ENCODE measurements at places on chromosomes 6 and 20.

DNA sequence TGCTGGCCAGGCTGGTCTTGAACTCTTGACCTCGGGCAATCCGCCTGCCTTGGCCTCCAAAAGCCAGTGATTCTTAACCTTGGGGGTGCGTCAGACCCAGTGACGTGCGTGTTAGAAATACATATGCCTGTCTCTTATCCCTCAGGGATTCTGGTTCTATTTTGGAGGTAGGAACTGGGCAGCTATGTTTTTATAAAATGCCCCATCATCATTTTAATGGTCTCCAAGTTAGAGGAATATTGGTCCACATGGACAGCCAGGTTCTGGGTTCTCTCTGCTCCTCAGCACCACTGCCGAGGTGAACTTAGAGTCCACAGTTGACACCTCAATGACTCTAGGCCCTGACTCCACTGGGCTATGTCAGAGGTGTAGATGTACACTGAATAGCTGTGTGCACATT lies 352.7 kb downstream of the SMOC2 start:
- no peak for DNase-seq

- DNase-seq, result no peak
Measured at GRCh38 chr20:48763216-48763914, 64.4 kb downstream of the PREX1 start.

DNA sequence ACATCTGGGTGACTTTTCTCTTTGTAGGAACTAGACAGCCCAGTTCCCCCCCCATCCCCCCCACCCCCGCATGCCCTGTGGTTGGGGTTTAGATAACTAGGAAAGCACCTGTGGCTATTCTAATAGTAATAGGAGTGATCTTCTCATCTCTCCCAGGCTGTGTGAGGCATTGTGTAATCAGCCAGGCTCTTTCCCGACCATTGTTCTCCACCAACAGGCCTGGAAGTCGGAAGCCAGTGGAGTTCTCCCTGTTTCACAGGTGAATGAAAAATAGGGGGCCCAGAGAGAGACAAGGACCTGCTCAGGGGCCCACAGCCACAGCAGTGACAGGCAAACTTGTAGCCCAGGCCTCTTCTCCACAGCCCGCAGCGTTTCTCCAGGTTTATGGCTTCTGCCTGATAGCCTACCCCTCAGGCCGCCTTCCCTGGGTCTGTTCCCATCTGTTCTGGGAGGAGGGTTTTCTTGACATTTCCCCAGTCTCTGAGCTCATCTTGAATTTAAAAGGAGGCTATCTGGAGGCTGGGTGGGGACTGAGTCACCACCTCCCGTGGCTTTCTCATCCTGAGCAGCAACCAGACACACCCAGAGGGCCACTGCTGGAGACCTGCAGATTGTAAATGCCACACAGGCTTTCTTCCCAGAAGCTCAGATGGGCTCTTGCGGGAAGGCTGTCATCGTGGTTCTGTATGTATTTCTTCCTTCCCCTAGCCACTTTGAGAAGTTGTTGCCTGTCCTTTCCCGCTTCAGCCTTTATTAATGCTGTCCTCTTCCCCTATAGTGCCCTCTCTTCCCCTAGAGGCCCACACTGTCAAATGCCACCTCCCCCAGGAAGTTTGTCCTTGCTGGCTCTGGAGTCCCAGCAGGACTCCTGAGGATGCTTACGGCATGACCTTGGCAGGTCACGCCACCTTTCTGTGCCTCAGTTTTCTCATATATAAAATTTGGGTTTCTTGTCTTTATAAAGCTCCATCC lies 75.9 kb upstream of the MYL9 start:
- DNase-seq, result no peak

- no peak for DNase-seq
Measured at GRCh38 chr6:10518557-10519407, 2.4 kb upstream of the GCNT2 start.

- DNase-seq, result no peak
Measured at GRCh38 chr6:125918681-125919566, 37.6 kb upstream of the HINT3 start.

DNA sequence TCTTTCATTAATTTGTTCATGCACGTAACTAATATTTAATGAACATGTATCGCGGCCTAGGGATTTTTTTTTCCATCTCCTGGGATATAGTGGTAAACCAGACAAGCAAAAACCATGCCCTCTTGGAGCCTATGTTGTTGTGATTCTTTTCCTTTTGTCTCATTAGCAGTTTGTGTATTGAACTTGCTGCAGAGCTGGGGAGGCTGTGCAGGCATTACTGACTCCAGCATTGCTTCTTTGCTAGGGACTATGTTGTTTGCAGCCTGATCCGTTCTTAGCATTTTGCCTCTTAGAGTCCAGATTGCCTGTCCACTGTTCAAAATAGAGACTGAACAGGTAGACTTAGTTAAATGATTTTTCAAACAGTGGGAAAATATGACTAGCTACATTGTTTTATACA lies 9.7 kb downstream of the SCAF8 start:
- no peak for DNase-seq

GRCh38 chr6:163133017-163133416 lies 281.5 kb upstream of the QKI start:
- DNase-seq, result no peak

DNA sequence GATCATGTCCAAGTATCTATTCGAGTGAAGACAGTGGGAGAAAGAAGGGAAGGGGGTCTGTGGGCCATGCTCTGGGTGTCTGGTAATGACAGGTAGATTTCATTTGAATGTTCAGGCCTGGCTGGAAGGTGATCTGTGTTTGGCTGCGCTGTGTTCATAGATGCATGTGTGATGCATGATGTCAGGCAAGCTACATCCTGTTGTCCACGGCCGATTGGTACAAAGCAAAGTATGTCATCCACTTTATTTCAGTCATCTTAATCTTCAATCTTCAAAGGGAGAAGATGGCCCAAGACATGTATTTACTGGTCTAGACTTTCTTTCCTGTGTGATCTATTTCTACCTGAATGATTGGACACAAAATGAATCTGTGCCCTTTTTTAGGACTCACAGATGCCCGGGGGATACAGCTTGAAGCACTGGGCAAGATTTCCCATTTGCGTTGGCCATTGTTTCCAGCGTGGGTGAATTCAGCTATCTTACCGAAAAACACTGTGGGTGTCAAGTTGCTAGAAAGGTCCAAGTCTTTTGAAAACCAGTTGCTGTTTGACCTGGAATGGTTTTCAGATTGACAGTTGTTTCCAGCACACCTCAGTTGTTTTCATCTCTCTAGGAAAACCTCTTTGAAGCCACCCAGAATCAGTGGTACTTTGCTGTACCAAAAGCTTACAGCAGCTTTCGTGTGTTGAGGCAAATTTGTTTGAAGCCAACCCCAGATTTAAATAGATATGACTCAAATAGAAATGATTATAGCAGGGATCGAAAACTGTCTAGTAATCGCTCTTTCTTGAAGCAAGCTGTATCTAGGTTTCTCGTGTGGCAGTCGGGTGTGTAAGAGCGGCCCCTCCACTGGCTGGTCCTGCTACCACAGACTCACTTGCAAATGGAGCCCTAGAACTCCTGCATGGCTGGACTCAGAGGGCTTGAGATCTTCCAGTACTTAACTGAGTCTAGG lies 27.2 kb downstream of the DUSP22 start:
- no peak for DNase-seq

- DNase-seq, result no peak
Measured at GRCh38 chr6:11278207-11278559, 45.7 kb upstream of the NEDD9 start.

DNA sequence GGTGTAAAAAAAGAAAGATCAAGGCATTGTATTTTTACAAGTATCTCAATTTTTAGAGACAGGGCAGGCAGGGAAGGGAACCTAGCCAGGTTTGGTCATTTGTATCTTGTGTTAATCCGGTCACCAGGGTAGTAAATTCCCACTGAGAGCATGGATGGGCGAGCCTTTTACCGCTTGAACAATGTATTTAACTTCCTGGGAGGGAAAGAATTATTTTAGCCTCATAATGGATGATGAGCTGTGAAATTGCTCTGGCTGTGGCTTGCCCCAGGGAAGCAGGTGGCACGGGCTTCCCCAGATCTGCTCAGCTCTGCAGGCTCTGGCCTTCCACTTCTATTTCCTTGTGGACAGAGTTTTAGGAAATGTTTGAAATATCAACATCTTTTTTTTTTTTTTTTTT lies 72.9 kb downstream of the TOX2 start:
- DNase-seq, result no peak

DNA sequence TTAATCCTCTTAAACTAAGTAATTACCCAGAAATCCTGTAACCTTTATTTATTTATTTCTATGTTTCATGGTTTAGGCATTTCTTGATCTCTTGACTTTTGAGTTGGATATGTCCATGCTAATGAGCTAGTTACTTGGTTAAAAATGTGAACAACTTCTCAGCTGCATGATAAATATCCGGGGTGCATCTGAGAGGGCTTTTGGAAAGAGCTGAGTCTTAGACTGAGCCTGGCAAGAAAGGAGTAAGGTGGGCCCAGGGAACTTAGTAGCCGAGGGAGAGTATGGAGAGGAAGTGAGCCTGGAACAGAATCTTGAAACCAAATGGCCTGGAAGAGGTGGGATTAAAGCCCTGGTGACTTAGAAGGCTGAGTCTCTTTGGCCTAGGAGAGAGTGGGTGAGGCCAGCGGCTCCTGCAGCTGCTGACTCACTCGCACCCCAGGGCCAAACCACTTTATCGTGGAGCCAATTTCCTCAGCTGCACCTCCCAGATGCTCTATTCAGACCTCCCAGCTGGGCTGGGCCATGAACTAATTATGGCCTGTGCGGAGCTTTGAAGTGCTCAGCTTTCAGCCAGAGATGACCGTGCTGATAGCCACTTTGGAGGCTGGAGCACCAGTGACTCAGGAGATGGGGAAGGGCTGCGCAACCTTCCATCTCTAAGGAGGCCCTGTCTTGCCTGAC lies 19.1 kb downstream of the TGM3 start:
- no peak for DNase-seq

DNA sequence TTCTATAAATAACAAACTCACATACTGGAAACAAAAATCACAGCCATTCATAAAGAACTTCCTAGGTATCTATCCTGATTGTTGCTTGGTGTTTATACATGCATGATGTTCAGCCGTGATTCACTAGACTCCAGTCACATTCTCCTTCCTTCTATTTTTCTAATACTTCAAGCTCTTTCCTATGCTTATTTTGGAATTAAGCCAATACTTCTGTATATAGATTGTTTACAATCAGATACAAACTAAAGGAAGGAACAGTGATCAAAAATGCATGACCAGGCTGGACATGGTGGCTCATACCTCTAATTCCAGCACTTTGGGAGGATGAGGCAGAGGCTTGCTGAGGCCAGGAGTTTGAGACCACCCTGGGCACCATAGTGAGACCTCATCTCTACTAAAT lies 377.5 kb upstream of the IRAK1BP1 start:
- DNase-seq, result no peak

- no peak for DNase-seq
Measured at GRCh38 chr20:10449270-10449669, 14.2 kb downstream of the SLX4IP start.

DNA sequence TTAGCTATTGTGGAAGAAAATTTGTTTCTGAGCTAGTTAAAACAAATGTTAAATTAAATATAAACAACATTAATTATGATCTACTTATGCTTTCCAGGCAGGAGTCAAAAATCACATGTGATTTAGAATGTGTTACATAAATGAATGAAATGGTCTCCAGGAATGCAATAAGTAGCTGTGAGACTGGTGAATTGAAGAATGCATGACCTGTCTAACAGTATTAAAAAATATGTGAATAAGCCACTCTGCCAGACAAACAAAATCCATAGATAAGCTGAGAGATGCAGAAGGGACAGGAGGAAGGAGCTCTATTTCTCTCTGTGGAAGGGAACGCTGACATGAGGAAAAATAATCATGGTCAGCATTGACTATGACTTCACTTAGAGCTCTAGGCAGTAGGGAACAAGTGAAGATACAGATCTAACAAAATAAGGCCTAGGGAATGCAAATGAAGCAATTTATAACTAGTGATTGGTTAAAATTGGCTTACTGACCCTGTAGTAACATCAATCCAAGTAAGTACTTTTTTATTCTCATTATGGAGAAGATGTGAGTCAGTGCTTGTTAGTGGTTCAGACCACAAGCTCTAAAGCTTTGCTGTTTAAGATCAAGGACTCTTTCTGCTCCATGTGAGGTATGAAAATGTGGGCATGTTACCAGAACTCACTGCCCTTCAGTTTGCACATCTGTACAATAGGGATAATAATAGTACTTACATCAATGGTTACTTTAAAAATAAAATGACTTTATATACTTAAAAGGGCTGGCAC lies 432.6 kb downstream of the MMUT start:
- DNase-seq, result no peak

GRCh38 chr6:6694368-6694780 lies 105.9 kb downstream of the LY86 start:
- DNase-seq, result no peak

- no peak for DNase-seq
Measured at GRCh38 chr6:154352898-154353585, 3.6 kb downstream of the IPCEF1 start.

DNA sequence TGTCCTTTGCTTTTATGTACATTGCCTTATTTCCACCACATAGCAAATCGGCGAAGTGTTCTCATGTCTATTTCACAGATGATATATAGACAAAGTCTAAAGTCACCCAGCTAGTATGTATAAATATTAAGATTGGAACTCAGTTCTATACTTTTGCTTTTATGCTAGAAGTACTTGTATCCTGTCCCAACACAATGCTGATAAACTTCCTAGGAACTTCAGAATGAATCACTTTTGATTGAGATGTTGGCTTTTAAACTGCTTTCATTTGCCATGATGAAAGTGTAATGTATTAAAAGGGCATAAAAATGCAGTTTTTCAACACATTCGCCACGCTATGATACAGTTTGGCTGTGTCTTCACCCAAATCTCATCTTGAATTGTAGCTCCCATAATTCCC lies 50.8 kb downstream of the GCLC start:
- DNase-seq, result no peak

DNA sequence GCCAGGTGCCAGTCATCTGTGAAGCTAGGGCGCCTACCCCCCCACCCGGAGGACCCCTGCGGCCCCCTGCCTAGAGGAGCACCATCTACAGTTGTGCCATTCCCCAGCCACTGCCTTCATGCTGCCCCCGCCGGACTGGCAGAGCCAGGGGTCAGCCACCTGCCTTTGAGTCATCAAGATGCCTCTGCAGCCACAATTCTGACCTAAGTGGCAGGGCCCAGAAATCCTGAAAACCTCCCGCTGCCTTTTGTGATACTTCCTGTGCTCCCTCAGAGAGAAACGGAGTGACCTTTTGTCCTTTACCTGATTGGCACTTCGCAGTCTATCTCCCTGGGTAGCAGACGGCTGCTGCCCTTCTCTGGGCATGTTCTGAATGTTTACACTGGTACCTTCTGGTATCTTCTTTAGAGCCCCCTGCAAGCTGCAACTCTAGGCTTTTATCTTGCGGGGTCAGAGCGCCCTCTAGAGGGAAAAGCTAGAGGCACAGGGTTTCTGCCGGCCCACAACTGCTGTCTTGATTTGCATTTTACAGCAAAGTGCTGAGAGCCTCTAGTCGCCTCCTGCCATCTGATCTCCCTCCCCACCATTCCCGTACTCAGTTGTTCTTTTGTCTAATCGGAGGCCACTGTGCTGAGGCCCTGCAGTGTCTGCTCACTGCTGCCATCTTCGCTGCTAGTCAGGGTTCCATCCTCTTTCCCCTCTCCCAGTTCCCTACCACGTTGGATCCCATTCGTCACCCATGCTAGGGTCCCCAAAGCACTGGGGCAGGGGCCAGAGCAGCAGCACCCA lies 26.9 kb downstream of the SPATA2 start:
- peak; percentile 86 for DNase-seq

GRCh38 chr6:113512576-113512975 lies 344.6 kb upstream of the MARCKS start:
- no peak for DNase-seq

- DNase-seq, result no peak
Measured at GRCh38 chr6:137661601-137662000, 167.4 kb upstream of the OLIG3 start.

GRCh38 chr6:46407246-46407645 lies 84.0 kb downstream of the RCAN2 start:
- no peak for DNase-seq

- no peak for DNase-seq
Measured at GRCh38 chr6:17361013-17361412, 32.4 kb upstream of the CAP2 start.

All from amygdala (tissue), 56 donors.